ENCODE measurements at places on chromosomes 7 and 10. TPM values are rescaled to one million over a fixed set of nuclear protein-coding genes. Genes with fewer than 3 reads are reported as not detected.

The MMD2 gene
- total RNA-seq = not detected

The SEPHS1 gene
- total RNA-seq = 77.1 TPM

The HOXA3 gene
- 1.8 TPM for total RNA-seq

The PAX4 gene
- total RNA-seq = not detected

The AMZ1 gene
- not detected for total RNA-seq

The ITIH5 gene
- total RNA-seq = 16.3 TPM

The CPA4 gene
- total RNA-seq = 14.7 TPM

The GNGT1 gene
- total RNA-seq = not detected

The NIPSNAP2 gene
- total RNA-seq = 62.4 TPM

The ZNF239 gene
- total RNA-seq = 1.7 TPM

The A1CF gene
- total RNA-seq = not detected

The KIF11 gene
- total RNA-seq = 93.0 TPM

All from SJSA1 (cell line).